Astrocyte (in vitro differentiated cells and primary cell): ENCODE measurements at places on chromosomes 13 and 19.

DNA sequence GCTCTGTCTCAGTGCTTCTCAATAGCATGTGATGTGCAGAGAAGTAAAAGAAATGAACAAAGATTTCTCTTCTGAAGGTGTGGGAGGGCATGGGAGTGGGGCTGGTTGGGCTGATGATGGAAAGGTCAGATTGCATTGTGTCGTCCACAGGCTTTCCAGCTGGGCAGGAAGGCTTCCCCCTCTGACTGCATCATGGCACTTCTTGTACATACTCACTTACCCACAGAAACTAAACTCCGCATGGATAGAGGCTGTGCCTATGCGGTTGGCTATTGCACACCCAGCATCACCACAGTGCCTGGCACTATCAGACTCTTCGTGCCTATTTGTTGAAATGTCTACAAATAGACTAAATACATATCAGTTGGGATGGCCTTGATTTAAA is 24.4 kb upstream of the TNFSF11 start:
- H3K4me1 ChIP-seq = peaks cover 11% of the 10 kb centered on the region
- no peak overlapping the region for H3K4me3 ChIP-seq
- DNase-seq = no peak
- H3K27ac ChIP-seq = no peak overlapping the region

DNA sequence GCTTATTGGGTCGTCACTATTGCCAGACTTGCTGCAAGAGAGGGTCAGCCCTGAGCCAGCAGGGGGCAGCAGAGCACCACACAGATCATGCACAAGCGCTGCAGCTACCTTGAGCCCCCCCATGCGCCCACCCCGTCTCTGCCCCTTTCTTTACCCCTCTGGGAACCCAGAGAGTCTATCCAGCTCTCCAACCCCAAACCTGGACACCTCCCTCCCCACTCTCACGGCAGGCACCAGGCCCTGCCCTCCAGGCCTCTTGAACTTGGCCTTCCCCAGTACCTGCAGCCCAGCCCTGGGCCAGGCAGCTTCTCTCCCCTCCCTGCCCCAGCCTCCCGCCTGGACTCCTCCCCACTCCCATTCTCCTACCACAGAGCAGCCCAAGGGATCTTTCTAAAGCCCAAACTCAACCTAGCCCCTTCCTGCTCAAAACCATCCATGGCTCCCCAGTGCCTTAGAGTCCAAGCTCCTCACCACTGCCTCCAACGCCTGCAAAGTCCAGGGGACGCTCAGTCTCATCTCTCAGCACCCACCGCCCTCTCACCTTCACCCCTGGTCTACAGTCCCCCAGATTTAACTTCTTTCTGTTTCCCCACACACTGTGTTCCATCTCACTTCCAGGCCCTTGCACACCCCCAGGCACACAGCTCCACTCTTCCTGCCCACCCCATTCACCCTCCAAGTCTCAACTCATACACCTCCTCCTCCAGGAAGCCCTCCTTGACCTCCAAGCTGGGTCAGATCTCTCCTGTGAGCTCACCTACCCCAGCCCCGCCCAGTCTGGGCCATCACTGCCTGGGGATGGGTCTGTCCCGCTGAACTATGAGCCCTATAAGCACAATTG is 9.4 kb upstream of the CEACAM16 start:
- peak; percentile 25 for DNase-seq
- no peak overlapping the region for H3K4me3 ChIP-seq
- no peaks in the 10 kb centered on the region for H3K36me3 ChIP-seq
- H3K27me3 ChIP-seq = no peaks in the 10 kb centered on the region
- H3K4me1 ChIP-seq = peaks cover 25% of the 10 kb centered on the region
- H3K27ac ChIP-seq = no peak overlapping the region

DNA sequence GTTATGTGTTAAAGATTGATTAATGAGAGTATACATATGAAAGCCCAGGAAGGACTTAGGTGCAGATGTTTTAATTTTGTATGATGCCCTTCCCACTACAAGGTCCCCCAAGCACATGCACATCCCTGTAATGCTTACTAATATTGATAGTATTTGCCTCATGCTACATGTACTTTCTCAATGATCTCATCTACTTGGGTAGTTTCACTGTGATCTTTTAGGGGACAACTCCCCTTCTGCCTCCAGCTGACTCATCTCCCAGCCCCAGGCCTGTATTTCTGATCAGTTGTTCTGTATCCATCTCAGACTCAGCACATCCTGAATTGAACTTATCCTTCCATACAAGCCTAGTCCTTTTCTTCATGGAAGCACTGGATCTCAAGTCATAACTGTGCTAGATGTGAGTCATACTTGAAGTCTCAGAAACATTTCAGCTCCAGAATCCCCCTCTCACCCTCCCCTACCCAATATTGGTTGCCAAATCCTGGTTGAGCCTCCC is 49.4 kb upstream of the INTS6 start:
- peaks cover 7% of the 10 kb centered on the region for H3K4me1 ChIP-seq
- H3K4me3 ChIP-seq = no peak overlapping the region
- H3K36me3 ChIP-seq = no peaks in the 10 kb centered on the region
- peak; percentile 37 for DNase-seq
- H3K27me3 ChIP-seq = no peaks in the 10 kb centered on the region

- no peaks in the 10 kb centered on the region for H3K36me3 ChIP-seq
- no peaks in the 10 kb centered on the region for H3K27me3 ChIP-seq
- H3K27ac ChIP-seq = no peak overlapping the region
- no peaks in the 10 kb centered on the region for H3K4me1 ChIP-seq
- no peak for DNase-seq
Measured at GRCh38 chr13:87798536-87798935, 127.4 kb downstream of the SLITRK5 start.

- no peaks in the 10 kb centered on the region for H3K36me3 ChIP-seq
- no peak for DNase-seq
- no peak overlapping the region for H3K4me3 ChIP-seq
- H3K4me1 ChIP-seq = no peaks in the 10 kb centered on the region
- no peak overlapping the region for H3K27ac ChIP-seq
- H3K27me3 ChIP-seq = peaks cover 2% of the 10 kb centered on the region
Measured at GRCh38 chr13:45827318-45827717, 24.2 kb downstream of the SIAH3 start.

GRCh38 chr19:10655457-10656312 is 1.5 kb downstream of the ILF3 start:
- peak; percentile 27 for DNase-seq
- peak overlapping the region; percentile 99 for H3K27ac ChIP-seq
- peaks cover 17% of the 10 kb centered on the region for H3K36me3 ChIP-seq

- no peak overlapping the region for H3K27ac ChIP-seq
- H3K4me3 ChIP-seq = no peak overlapping the region
- DNase-seq = no peak
- H3K4me1 ChIP-seq = peaks cover 9% of the 10 kb centered on the region
- H3K27me3 ChIP-seq = no peaks in the 10 kb centered on the region
Measured at GRCh38 chr13:40155201-40155600, 499.7 kb downstream of the COG6 start.

- H3K36me3 ChIP-seq = no peaks in the 10 kb centered on the region
- no peak overlapping the region for H3K4me3 ChIP-seq
- no peak overlapping the region for H3K27ac ChIP-seq
Measured at GRCh38 chr19:15902254-15902653, 4.4 kb upstream of the CYP4F2 start.

GRCh38 chr19:6801485-6802086 is 29.1 kb downstream of the VAV1 start:
- H3K36me3 ChIP-seq = no peaks in the 10 kb centered on the region
- H3K27ac ChIP-seq = no peak overlapping the region
- H3K27me3 ChIP-seq = no peaks in the 10 kb centered on the region
